ENCODE measurements at places on chromosomes 7 and 10.

- DNase-seq: no peak
Measured at GRCh38 chr10:82149674-82150073, 274.7 kb downstream of the NRG3 start.

GRCh38 chr7:130409067-130409711 lies 28.9 kb downstream of the CPA1 start:
- no peak for DNase-seq

DNA sequence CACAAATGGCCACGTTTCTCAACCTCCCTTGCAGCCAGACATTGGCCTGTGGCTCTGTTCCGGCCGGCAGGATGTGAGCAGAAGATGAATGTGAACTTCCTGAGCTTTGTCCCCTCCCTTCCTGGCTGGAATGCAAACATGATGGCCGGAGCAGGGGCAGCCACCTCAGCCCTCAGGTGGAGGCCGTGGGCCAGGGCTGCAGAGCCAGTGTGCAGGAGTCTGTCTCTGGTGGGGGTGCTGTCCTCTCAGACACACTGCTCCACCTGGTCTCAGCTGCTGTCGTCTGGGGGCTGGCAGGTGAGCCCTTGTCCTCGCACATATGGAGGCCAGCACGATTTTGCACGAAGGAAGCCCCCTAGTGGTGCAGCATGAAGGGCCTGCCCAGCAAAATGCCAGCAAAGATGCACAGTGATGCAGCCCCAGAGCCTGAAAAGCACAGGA lies 25.3 kb upstream of the PWWP2B start:
- no peak for DNase-seq

- no peak for DNase-seq
Measured at GRCh38 chr7:70189776-70190175, 591.5 kb downstream of the AUTS2 start.

DNA sequence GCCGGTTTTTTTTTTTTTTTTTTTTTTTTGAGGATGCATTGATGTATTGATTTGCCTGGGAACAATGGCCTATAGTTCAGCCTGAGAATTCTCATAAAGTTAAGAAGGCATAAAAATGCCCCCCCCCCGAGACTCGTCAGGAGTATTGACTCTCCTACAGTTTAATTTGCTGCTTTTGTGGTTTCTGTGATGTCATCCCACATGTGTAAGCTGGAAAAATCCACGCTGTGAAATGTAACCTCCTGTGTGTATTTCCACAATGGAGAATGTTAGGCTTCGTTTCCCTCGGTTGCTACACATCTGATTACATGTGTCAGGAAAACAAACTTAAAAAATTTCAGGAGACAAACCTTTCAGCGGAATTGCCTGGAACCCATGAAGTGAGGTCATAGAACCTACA lies 117.9 kb downstream of the FANK1 start:
- no peak for DNase-seq

DNA sequence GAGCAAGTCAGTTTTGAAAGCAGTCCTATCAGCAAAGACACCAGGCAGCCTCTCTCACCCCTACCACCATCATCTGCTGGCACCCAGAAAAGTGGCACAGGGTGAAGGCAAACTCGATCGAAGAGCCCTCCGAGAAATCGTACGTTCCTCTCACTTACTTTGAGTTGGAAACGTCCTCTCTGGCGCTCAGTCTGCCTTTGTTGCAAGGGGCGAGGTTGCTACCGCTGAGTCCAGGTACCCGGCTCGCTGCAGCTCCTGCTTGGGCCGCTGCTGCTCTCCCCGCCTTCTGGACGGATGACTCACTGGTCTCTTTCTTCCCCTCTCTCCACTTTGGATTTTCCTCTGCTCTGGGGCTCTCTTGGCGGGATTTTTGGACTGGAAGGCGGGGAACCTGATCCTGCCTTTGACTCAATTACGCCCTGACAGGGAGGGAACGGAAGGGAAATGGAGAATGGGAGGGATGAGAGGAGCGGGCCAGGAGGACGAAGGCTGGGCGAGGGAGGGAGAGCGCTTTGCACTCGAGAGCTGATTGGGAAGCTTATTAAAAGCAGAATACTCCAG lies at the start of gene PTN:
TSS of gene PTN (minus strand) at position 453 of the 561 bp plus-strand sequence. CDS start 88,760 bp downstream, outside the sequence.
- no peak for DNase-seq

GRCh38 chr10:70799124-70799523 lies 13.9 kb upstream of the TBATA start:
- no peak for DNase-seq

GRCh38 chr7:45574669-45575500 lies 717 bp downstream of the ADCY1 start:
- peak; percentile 53 for DNase-seq

- no peak for DNase-seq
Measured at GRCh38 chr10:97778452-97779302, 6.9 kb upstream of the SFRP5 start.

DNA sequence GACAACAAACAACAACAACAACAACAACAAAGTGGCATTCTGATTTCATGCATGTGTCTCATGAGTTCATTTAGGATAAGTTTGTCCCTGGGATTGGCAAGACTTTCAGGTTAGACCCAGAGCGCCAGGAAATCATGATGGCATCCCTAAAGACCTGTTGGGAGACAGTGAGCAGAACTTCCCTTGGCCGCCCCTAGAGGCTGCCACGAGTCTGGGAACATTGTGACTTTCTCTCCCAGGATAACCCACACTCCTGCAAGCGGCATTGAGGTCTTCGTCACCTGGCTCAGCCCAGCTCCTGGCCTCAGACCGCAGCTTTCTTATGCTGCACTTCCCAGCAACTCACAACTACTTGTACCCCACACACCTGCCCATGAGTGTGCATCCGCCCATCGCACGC lies 80.5 kb upstream of the RNF32 start:
- no peak for DNase-seq

All from NCI-H1930 (cell line).